ENCODE measurements at places on chromosomes 16 and 17. TPM values are rescaled to one million over a fixed set of nuclear protein-coding genes. Genes with fewer than 3 reads are reported as not detected.

- DNase-seq, result no peak
- H3K4me3 ChIP-seq, result no peak overlapping the region
- no peaks in the 10 kb centered on the region for H3K36me3 ChIP-seq
- H3K4me1 ChIP-seq, result no peaks in the 10 kb centered on the region
Measured at GRCh38 chr16:57601801-57602478, 26.5 kb upstream of the ADGRG1 start.

DNA sequence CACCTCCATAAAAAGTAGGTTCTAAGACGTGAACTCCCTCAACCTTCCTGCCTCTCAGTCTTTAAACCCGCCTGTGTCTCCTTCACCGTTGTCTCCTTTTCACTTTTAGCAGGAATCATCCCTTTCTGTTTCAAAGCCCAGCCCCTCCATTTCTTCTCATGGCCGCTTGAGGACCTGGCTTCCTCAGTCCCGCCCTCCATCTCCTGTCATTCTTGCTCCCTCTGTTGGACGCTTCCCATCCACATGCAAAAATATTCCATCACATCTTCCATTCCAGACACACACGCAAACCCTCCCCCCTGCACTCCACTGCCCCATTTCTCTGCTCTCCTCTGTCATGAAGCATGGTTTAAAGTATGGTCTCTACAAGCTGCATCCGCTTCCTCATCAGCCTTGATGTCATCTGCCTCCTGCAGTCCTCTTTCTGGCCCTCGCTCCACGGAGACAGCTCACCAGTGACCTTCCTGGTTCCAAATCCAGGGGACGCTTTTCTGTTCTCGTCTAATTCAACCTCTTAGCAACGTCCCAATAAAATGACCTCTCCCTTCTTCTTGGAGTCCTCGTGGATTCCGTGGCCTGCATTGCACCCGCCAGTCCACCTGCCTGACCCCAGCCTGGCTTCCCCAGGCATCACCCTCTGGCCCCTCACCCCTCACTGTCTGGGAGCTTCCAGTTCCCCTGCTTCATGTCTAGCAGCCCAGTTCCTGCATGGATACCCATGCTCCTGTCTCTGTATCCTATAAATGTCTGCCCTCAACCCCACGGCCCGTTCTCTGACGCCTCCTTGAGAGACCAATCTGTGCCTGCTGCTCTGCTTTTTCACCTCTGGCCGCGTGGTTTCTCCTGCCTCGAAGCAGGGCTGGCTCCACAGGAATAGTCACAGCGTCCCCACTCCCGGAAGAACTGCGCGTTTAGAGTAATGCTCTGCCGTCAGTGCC, 26.2 kb downstream of the ANKRD40 start:
- no peaks in the 10 kb centered on the region for H3K4me1 ChIP-seq
- peak; percentile 74 for DNase-seq
- H3K27ac ChIP-seq, result no peak overlapping the region
- no peaks in the 10 kb centered on the region for H3K36me3 ChIP-seq
- no peaks in the 10 kb centered on the region for H3K27me3 ChIP-seq
- no peak overlapping the region for H3K4me3 ChIP-seq

DNA sequence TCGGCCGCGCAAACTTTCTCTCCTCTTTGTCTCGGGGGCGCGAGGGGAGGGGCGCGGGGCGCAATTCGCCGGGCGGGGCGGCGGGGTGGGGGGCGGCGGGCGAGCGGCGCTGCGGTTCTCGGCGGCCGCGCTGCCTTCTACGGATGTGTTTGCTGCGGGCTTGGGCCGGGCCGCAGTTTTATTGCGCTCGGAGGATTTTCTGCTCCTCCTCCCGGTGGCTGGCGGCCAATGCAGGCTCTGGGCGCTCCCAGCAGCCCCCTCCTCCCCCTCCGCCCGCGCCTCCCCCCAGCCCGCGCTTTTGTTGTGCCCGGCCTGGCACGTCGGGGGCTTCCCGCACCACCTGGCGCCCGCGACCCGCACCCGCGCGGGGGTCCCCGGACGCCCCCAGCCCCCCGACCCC, at the start of gene TIMP2:
TSS of gene TIMP2 (minus strand) at position 154 of the 400 bp plus-strand sequence. CDS start 299 bp downstream, outside the sequence.
- H3K4me3 ChIP-seq, result peak within 1 kb of the TSS; percentile 81
- H3K27ac ChIP-seq, result peak within 1 kb of the TSS; percentile 96
- H3K27me3 ChIP-seq, result no peaks in the 10 kb centered on the region
- peaks cover 59% of the 10 kb centered on the region for H3K4me1 ChIP-seq

DNA sequence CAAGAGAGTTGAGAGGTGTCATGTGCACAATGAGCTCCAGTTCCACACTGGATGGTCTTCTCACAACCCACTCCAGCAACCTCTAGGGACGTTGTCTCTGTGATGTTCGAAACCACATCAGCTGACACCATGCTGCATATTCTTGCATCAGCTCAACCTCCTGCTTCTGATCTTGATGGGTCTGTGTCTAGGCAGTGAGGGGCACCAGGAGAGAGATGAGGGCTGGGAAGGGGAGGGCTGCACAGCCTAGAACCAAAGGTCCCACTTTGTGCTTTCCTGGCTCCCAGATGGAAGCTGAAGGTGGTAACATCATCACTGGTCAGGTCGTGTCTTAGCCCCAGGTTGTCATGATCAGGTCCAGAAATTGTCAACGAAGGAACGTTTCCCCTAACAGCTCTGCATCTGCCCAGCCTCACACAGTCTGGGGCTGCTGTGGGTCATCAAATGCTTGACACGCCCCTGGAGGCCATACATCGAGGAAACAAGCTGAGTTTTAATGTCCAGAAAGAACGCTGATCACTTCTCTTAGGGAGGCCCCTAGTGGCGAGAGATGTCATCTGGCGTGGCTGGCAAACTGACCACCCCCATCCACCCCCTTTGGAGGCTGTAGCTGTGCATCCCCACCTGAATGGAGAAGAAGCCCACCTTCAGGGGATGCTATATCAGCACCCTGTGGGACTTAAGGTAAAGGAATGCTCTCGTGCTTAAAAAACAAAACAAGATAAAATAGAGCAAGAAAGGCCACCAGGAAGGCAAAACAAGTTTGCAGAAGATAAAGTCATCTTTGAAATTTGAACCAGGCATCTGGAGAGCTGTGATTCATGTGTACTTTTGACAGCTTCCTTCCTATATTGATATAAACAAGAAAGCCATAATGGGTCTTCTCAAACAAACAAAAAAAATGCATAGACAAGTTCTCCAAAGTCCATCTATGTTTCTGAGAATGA, 58.3 kb downstream of the WIPI1 start:
- H3K27ac ChIP-seq, result no peak overlapping the region
- no peaks in the 10 kb centered on the region for H3K27me3 ChIP-seq
- no peak overlapping the region for H3K4me3 ChIP-seq
- H3K4me1 ChIP-seq, result peaks cover 11% of the 10 kb centered on the region
- H3K36me3 ChIP-seq, result no peaks in the 10 kb centered on the region

DNA sequence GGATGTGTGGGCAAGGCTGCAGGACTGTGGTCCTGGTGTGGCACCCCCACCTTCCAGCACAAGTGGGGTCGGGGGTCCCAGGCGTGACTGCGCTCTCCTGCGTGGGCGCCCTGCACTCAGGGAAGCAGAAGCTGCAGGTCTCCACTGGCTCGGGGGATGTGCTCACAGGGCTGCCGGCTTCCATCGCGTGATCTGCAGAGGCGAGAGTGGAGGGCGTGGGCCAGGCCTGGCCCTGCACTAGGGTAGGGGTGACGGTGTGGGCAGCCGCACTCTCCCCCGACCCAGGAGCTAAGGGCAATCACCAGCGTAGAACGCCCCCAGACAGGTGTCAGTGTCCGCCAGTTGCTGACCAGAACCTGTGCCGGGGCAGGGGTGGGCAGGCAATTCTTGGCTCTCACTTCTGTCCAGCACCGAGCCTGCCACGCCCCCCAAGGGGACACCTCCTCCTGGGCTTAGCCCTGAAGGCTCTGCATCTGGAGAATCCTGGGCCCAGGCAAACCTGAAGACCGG, 32.3 kb downstream of the TNFRSF13B start:
- no peaks in the 10 kb centered on the region for H3K36me3 ChIP-seq
- H3K4me3 ChIP-seq, result no peak overlapping the region
- H3K4me1 ChIP-seq, result no peaks in the 10 kb centered on the region
- H3K27me3 ChIP-seq, result no peaks in the 10 kb centered on the region
- no peak overlapping the region for H3K27ac ChIP-seq
- DNase-seq, result no peak

- no peak overlapping the region for H3K27ac ChIP-seq
- no peak overlapping the region for H3K4me3 ChIP-seq
- no peak for DNase-seq
- H3K27me3 ChIP-seq, result no peaks in the 10 kb centered on the region
- H3K4me1 ChIP-seq, result no peaks in the 10 kb centered on the region
- H3K36me3 ChIP-seq, result no peaks in the 10 kb centered on the region
Measured at GRCh38 chr17:58520843-58521430, 6.5 kb upstream of the MTMR4 start.

ADAD2 gene
- total RNA-seq, result 0.19 TPM
